ENCODE measurements at places on chromosomes 2 and 18.

- DNase-seq = peak; percentile 33
Observed at GRCh38 chr2:205580212-205580987, 101.9 kb upstream of the NRP2 start.

DNA sequence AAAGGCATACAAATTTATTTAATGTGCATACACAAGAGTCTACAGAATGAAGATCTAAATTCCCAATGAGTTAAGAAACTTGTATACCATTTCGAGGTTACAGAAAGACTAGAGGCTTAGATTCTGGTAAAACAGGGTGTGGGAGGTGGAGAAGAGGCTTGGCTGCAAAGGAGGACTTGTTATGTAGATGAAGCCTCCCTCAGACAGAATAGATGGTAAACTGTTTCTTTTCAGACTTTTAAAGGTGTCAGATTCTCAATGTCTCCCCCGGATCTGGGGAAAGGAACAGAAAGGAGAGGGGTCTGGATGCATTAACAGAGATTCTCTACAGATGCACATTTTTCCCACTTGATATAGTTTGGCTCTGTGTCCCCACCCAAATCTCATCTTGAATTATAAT lies 126.0 kb downstream of the ST6GAL2 start:
- DNase-seq = no peak

DNA sequence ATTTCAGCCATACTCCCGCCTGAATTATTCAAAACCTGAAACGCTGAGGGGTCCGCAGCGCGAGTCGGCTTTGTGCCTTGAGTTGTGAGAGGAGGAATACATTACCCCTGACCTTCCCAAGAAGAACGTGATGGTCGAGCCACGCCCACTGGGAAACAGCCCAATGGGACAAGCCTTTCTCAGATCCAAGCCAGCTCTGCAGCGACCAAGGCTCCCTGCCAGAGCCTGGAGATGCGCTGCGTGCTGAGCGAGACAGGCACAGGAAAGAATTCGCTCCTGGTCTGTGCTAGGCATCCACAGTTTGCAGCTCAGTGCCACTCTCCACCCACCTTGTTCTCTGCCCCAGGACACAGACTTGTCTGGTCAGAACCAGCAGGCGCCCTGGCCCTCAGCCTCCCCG lies 74.1 kb upstream of the GLI2 start:
- DNase-seq = no peak

- DNase-seq = peak; percentile 28
Observed at GRCh38 chr2:17083902-17084301, 418.3 kb upstream of the CYRIA start.
